ENCODE measurements at places on chromosomes 3 and 15.

DNA sequence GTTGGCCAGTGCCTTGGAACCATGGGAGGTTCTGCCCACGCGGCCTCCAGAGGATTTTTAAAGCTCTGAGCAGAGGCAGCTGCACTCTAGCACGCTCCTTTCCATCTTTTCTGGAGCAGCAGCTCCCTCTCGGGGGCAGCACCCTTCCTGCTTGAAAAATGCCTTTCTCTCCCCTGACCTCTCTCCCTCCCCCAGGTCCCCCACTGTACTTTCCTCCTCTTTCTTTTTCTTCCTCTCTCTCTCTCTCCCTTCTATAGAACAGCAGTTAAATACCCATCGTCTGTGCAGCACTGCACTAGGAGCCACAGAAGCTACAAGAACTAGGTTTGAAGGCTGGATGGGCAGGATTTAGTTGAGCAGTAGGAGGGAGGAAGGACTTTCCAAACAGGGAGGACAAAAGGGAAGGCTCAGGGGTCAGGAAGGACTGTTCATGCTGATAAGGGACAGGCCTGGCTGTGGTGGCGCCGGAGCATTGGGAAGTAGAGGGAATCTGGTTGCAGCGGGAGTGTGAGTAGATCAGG, 4.4 kb downstream of the ALPK3 start:
- DNase-seq = no peak

DNA sequence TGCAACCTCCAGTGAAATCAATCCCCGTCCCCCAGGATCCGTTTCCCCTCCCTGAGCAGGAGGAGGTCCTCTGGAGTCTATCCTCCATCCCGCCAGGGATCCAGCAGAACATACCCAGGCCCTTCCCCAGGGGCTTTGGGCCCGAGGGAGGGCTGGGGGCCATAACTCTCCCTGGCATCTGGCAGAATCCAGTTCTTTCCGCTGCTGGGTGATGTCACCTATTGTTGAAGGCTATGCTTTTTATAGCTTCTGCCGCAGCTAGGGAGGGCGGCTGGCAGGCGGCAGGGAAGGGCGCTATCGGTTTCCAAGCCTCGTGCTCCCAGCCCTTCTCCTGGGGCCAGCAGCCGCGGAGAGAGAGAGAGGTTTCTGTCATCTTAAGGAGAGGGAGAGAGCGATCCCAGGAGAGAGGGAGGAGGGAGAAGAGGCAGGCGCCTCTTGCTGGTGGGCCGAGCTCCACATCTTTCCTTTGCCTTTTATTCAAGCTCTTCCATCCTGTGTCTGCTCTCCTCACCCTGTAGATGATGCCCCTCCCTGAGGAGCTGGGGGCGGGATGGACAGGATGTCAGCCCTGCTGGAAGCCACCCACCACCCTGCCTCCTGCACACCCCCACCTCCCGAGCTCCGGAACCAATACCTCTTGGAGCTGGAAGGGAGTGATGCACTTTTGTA, 120.1 kb downstream of the ANP32A start:
- no peak for DNase-seq

- no peak for DNase-seq
These were observed 178.5 kb downstream of the NR1D2 start for GRCh38 chr3:24123596-24123995.

- DNase-seq = no peak
These were observed 495.9 kb upstream of the GOLIM4 start for GRCh38 chr3:168591587-168591986.

- DNase-seq = no peak
These were observed 297.9 kb downstream of the FHIT start for GRCh38 chr3:60953351-60953750.

GRCh38 chr3:86379280-86379679, 611.7 kb downstream of the VGLL3 start:
- no peak for DNase-seq

GRCh38 chr3:128554465-128555097, 61.6 kb upstream of the GATA2 start:
- DNase-seq = no peak

DNA sequence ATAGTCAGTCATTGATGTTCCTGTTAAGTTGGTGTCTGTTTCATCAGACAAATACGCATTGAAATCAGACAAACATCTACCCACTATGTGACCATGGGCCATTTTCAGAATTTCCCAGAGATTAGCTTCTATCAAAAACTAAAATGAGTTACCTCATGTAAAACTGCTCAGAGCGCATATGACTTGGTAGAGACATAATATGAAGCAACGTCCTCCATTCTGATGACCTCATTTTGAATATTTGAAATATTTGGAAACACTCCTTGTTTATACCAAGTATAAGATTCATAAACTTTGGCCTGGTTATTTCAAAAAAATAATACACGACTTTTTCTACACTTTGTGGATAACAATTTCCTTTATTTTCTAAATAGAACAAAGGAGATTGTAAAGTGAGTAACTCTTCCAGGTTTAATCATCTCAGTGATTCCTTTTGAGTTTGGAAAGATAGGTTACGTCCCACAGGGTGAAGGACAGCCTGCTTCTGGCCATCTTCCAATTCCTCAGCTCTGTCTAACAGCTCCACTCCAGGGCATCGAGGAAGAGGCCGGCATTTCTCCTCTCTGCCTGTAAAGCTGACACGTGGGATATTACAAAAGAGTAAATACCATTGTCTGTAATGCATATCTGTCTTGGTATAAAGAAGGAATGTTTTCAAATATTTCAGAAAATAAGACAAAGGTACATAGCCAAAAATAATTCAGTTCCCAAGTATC, 122.6 kb downstream of the CADM2 start:
- DNase-seq = no peak

DNA sequence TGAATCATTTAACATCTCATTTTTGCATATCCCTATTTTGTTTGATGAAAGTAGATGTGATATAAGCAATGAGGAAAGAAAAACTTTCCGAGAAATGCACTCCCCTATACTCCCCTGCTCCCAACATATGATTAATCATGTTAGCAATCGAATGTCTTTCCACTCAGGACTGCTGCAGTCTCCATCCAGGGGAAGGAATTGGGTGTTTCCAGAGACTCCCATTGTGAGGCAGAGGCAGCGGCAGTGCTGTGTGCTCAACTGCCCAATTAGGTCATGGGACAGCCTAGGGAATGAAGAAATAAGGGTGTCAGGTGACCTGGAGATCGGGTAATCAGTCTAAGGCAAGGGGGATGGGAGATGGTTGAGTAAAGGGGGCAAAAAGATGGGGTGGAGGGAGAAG, 268.6 kb upstream of the MEIS2 start:
- DNase-seq = no peak

DNA sequence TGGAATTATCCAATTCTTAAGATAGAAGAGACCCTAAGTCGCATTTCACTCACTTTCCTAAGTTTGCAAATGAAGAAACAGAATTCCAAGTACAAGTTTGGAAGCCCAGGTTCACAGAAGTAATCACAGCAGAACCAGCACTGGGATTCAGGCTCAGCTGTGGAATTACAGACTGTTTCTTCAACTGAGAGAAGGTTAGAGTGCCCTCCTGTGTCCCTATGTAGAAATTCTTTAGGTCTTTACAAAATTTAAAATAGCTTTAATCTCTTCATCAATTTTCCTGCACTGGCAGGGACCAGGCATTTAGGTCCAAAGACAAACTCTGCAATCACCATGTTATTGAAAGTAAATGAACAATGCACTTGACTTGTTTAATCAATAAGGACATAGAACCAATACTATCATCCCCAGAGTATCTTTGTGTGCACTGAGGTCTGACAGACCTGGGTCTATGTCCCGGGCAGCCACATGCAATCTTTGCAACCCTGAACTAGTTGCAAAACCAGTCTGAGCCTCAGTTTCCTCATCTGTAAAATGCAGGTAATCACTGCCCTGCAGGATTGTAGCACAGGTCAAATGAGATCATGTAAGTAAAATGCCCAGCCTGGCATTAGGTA, 96.3 kb upstream of the ZBED2 start:
- no peak for DNase-seq

DNA sequence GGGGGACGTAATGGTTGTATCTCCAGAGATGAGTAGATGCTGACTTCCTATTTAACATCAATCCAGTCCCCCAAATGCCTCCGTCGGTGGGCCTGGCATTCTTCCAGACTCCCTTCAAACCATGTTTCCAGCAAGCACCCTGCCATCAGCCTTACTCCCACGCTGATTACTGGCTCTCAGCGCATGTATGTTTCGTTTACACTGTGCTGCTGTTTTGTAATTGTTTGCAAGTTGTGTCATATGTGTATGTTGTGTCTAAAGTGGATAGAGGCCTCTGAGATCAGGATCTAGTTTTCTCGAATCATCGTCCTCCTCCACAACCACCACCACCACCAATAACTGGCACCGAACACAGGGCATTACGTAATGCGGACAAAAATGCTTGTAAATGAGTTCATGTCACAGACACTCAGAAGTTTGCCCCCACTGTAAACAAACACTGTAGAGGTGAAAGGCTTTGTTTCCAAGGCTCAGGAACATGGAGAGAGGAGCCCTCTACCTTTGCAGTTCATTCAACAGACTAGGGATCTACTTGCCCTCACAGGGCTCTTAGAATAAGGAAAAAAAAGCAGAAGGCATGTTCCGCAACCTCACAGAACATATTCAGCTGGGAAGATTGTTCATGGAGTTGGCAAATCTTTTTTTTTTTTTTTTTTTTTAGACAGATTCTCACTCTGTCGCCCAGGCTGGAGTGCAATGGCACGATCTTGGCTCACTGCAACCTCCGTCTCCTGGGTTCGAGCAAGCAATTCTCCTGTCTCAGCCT, 46.1 kb upstream of the SEMA4B start:
- DNase-seq = no peak

DNA sequence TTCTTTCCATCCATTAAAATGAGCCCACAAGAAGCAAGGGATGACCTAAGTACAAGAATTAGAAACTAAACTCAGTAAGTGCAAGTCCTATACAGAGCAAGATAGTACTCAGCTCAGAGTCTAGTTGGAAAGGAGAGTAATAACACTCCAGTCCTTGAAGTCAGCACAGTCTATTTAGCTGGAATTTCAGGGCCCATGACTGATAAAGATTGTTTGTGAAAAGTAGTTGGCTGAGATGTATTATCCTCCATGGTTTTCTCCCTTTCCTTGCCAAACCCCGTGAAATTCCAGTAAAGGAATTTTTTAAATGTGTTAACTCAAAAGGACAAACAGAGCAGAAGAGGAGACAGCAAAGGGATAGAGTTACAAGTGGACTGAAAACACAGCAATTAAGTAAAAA, 127.2 kb upstream of the STT3B start:
- DNase-seq = no peak

Data from activated naive CD4-positive, alpha-beta T cell (primary cell).